ENCODE measurements at places on chromosomes 1 and 21.

- DNase-seq = no peak
Measured at GRCh38 chr1:178941849-178942248, 71.0 kb upstream of the ANGPTL1 start.

- DNase-seq = no peak
Measured at GRCh38 chr21:45622416-45623097, 21.0 kb upstream of the PCBP3 start.

DNA sequence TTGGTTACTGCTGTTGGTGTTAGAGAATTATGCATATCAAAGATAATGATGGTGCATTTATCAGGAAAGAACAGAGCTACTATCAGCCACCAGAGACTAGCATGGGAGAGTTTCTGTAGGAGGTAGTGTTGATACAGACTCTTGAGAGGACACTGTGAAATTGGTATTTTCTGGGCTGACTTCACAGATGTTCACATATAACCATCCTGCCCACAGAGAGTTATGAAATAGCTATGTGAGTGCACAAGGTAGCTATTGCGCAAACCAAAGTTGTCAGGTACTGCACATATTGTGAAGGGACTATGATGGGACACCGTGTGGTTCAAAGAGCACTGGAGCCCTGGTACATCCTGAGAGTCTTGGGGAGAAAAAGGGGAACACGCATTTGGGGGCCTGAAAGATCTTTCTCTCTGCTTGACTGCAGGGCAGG lies 1.4 kb upstream of the TLCD4 start:
- DNase-seq = no peak

DNA sequence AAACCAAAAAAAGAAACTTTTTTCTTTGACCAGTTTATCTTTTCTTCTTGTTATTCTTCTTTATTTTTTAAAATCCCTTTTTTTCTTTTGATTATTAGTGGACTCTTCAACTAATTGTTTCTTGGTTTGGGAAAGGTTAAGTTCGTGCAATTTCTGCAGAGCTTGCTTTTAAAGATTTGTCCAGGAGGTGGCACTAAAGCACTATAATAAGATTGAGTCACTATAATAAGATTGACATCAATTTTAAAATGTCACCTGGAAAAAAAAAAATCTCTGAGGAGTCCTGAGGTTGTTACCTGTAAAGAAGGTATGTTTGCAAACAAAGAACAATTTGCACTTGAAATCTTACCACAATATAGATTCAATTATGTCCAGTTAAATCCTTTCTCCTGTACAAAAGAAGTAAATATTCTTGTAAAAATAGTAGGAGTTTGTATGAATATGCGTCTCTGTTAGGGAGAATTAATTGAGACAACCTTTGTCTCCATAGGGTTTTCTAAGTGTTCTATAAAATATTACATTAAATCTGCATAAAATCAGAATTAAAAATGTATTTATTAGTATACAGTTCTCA lies 166.7 kb downstream of the ADGRL4 start:
- DNase-seq = no peak

GRCh38 chr1:189351960-189352359 lies 1125.7 kb downstream of the BRINP3 start:
- DNase-seq = no peak

GRCh38 chr1:23020706-23021405 lies 1.6 kb downstream of the KDM1A start:
- no peak for DNase-seq

- DNase-seq = no peak
Measured at GRCh38 chr1:16326833-16327404, 25.4 kb downstream of the FBXO42 start.

- DNase-seq = no peak
Measured at GRCh38 chr1:83694449-83694848, 304.5 kb downstream of the TTLL7 start.

DNA sequence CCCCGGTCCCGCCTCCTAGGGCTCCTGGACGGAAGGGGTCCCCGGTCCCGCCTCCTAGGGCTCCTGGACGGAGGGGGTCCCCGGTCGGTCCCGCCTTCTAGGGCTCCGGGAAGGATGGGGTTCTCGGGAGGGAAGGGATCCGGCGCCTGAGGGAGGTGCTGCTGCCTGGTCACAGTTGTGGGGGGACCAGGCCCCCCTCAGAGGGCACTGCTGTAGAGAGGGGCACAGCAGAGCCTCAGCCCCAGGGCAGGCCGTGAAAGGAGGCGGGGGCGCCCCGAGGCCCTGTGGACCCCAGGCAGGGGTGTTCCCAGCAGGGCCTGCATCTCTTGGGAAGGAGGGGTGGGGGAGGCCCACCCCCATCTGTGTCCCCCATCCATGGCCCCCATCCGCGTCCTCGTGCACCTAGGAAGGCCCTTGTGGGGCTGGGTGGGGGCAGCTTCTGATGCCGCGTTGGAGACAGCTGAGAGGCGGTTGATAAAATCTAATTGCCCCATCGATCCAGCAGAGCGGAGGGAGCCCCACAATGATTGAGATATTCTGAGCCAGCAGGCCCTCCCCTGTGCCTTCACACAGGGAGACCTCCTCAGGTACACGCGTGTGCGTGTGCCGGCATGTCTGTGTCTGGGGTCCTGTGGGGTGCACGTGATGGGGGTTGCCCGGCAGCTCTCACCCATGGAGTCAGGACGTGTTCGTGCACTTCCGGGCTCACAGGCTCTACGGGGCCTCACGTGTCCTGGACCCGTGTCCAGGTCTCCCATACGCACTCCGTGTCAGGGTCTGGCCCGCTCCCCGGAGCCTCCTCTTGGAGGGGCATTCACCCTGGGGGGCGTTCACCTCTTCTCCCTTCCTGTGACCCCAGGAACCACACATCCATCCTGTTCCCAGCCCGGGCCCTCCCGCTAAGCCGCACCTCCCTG lies 12.9 kb downstream of the SAMD11 start:
- DNase-seq = no peak

DNA sequence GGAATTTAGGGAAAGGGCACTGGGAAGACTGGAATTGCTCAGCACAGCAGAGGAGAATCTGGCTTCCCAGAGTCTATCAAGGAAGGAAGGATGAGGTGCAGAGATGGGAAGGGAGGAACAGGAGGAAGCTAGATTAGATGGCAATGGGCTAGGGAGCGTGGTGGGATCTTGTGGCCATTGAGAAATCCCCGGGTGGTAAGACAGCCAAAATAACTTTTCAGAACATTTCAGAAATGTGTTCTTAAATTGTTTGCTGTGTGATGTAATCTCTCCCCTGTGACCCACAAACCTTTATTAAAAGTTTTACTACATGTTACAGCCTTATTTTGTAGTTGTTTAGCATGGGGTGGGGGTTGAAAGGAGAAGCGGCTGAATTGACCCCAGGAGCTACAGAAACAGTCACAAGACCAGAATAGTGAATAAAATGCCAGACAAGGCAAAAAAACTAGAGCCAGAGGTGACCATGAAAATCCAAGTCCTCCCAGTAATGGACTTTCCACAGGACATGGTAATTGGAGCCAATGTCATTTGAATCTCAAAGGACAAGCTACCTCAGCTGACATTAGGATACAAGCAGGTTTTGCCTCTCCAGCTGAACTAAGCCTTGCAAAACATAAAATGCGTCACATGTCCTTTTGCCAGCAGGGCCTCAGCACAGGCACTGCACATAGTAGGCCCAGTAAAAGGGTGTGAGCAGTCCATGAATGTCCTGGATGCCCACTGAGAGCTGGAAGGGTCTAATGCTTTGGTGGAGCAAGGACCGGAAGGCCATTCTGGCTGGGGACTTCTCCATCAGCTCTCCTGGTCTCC lies 980 bp upstream of the AHCYL1 start:
- no peak for DNase-seq

DNA sequence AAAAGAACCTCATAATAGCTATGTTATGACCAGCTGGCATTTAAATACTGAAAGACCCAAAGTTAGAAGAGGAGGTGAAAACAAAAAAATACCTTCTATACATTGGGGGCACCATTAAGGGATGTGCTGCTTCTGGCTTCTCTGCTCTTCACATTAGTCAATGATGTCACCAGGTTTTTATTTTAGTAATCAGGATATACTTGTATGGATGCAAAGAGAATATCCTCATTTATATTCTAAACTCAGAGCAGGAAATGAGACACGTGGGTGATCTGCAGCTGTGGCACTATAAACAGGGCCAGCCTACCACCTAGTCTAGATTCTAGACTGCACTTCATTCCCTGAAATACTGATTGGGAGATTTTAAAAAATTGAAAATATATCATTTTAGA lies 51.2 kb downstream of the WLS start:
- no peak for DNase-seq

GRCh38 chr1:156200044-156200443 lies 6.1 kb downstream of the SLC25A44 start:
- no peak for DNase-seq

DNA sequence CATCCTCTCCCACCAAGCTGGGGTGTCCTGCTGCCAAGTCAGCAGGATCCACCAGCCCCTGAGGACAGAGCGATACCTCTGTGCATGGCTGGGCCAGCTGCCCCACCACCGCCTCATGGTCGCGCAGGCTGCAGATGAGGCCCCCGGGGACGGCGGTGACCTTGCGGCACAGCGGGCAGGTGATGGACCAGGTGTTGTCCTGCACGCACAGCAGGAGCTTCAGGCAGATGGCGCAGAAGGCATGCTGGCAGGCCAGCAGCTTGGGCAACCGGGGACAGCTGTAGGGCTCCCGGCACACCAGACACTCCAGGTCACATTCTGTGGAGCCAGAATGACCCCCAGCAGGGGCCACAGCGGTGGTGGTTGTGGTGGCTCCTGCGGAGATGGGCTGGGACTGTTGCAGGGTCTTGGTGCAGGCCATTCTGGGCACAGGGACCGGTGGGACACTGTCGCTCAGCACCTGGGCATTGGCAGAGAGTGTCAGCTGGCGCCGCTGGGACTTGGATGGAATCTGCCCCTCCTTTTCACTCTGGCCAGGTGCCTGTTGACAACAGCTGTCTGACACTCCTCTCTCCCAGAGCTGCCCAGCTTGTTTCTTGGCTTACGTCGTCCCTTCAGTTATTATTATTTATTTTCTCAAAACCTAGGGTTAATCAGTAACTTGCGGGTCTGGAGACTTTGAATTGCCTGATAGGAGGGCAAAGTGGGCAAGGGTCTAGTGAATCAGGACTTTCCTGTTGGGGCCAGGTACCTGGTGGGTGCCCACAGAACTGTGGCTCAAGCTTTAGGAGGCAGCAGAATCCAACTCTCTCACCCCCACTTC lies at the start of gene RNF186:
Gene RNF186, minus strand, starts transcription at position 603 of the 823 bp plus-strand sequence. Its CDS starts 182 bp downstream, at position 421.
- DNase-seq = no peak

- no peak for DNase-seq
Measured at GRCh38 chr1:182207300-182207699, 145.8 kb upstream of the ZNF648 start.

DNA sequence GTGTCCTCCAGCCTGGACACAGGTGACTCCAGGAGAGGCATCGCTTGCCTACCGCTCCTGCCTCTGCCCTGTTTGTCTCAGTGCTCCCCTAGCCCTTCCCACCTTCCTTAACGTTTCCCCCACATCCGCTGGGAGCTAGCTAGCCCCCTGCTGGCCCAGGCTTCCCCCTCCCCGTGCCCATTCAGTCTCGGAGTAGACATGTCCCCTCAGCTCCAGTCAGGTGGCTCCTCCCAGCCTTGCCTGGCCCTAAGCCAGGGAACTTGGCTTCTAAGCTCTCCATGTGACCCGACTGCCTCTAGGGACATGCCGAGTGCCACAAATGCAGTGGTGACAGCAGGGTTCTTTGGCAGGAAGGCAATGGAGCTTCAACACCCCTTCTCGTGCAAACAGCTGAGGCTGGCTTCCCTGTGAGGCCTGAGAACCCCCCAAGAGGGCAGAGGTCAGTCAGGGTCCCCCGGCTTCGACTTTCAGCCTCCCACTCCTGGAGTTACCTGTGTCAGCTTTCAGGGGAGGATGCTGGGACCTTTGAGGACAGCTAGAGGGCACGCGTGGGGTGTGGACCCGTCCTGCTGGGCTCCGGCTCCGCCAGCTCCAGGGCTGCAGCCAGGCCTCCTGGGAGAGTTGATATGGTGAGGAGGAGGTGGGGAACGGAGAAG lies 16.2 kb downstream of the DRAXIN start:
- no peak for DNase-seq

GRCh38 chr1:1754051-1754815 lies 24.0 kb downstream of the NADK start:
- no peak for DNase-seq

DNA sequence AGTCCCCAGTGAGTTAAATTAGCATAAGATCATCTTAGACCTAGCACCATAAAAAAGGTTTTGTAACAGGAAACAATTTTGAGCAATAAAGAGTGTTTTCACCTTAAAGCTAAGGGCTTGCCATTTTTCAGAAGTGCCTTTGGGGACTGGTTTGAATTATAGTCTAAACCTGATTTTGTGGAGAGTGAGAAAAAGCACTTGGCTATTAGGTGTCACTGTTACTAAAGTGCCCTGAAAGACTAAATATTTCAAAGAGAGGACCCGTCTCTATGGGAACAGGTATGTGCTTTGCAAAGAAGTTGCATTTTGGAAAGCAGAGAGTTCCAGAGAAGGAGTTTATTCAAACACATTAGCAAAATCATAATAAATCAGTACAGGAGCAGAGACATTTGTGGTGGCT lies 9.1 kb downstream of the NTNG1 start:
- no peak for DNase-seq
